ENCODE measurements at places on chromosomes 7 and 10.

- no peak for DNase-seq
These were observed 274.3 kb downstream of the ZMYND11 start for GRCh38 chr10:409408-410040.

- DNase-seq = no peak
These were observed 54.0 kb downstream of the PAPSS2 start for GRCh38 chr10:87713707-87714106.

DNA sequence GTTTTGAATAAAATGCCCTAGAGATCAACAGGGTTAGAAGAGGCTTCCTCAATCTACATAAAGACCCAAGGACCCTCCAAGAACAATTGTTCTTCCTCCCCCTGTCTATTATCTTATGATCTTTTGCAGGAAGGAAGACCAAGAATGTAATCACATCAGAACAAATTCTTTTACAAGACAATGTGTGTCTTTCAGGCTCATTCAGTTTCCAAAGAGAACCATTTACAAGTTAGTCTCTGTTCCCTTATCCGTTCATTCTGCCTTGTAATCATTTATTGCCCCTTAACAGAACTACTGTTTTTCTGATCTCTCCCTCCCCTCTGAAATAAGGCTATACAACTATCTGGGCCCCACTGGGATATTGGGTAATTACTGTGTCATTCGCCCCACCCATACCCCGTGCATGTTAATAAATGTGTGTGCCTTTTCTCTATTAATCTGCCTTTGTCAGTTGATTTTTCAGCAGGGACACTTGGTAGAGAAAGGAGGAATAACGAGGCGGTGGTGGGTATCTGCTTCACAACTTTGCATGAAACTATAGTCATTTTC lies 5.7 kb upstream of the MKRN1 start:
- DNase-seq = no peak

DNA sequence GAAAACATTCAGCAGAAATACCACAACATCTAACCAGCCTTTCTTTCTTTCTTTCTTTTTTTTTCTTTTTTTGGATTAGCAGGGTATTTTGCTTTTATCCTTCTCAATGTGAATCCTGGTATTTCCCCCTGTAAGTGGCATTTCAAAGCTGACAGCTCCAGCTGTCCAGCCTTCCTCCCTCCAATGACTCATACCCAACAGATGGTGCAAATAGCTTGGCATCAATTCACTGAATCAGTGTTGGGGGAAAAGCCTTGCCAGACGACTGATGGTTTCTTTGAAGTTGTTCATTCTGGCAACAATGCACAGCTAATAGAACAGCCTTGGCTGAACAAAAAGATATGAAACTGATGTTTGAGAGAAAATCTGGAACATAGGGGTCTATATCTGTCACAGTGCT lies 316.8 kb upstream of the STEAP1 start:
- no peak for DNase-seq

DNA sequence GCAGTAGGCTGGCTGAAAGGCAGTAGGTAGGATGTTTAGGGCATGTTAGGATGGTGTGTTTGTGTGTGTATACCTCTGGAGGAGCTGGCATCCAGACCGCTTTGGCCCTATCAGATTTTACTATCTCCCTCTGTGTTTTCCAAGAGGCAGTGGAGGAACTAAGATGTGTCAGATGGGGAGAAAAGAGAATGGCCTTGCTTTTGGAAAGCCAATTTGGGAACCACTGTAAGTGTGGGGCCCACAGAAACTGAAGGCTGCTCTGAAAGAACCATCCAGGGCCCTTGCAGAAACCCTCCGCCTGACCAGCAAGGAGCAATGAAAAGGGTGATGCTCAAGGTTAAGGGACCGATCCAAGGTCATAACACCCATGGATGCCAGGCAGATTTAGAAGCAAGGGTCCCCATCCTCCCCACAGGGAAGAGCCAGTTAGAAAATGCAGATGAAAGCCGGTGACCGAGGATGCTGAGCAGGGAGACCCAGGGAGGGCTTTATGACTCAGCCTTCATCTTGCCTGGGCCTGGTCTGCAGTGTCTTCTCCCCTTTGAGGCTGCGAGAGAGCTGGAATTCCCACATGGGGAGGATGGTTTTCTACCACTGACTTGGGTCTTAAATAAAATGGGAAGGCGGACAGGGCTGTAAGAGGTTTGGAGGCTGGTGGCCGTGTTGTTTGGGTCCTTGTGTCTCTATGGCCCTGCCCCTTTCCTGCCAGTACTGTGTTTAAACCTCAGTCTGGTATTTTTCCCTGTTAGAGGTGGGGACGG lies 275.8 kb downstream of the LRMDA start:
- no peak for DNase-seq

GRCh38 chr10:95501203-95502094 lies 59.7 kb downstream of the SORBS1 start:
- DNase-seq = no peak

DNA sequence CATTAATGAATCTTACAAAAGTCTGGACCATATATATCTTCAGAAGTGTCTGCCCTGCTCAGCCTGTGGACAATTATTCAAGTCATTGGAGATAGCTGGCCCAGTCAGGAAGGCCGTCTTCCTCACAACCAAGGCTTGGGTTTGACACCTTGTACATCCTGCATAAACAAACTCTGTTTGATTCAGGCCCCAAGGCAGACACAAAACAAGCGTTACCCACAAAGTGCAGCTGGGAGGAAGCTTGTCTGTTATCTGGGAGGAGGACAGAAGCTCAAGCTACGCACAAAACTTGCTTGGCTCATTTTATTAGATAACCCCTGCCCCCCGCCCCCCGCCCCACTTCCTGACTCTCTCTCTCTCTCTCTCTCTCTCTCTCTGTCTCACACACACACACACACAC lies 166.9 kb upstream of the WDR11 start:
- no peak for DNase-seq

DNA sequence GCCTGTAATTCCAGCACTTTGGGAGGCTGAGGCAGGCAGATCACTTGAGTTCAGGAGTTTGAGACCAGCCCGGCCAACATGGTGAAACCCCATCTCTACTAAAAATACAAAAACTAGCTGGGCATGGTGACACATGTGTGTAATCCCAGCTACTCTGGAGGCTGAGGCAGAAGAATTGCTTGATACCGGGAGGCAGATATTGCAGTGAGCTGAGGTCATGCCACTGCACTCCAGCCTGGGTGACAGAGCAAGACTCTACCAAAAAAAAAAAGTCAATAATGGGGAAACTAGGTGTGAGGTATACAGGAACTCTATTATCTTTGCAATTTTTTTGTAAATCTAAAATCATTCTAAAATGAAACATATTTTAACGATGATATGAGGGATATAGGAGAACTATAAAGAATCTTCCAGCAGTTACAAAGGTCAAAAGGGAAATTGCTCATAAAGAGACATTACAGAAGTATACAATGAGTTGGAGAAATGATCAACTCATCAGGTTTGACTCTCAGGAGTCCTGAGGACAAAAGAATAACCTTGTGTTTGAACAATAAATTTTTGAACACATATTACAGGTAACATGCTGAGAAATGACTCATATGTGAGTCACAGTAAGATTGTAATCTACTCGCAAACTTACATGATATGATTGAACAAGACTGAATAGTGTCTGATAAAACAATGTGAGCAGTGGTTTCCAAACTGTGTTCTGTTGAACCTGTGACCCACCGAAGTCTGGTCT lies 272.6 kb downstream of the FGFR2 start:
- no peak for DNase-seq

GRCh38 chr10:132497063-132497680 lies 40.4 kb upstream of the INPP5A start:
- DNase-seq = no peak

- no peak for DNase-seq
These were observed 52.5 kb upstream of the SH2B2 start for GRCh38 chr7:102234131-102234530.

- no peak for DNase-seq
These were observed 266.0 kb downstream of the MAD1L1 start for GRCh38 chr7:1966631-1967200.

- no peak for DNase-seq
These were observed 6.2 kb upstream of the MACC1 start for GRCh38 chr7:20223356-20223755.

GRCh38 chr10:12710594-12711349 lies 290.7 kb downstream of the CCDC3 start:
- peak; percentile 27 for DNase-seq

DNA sequence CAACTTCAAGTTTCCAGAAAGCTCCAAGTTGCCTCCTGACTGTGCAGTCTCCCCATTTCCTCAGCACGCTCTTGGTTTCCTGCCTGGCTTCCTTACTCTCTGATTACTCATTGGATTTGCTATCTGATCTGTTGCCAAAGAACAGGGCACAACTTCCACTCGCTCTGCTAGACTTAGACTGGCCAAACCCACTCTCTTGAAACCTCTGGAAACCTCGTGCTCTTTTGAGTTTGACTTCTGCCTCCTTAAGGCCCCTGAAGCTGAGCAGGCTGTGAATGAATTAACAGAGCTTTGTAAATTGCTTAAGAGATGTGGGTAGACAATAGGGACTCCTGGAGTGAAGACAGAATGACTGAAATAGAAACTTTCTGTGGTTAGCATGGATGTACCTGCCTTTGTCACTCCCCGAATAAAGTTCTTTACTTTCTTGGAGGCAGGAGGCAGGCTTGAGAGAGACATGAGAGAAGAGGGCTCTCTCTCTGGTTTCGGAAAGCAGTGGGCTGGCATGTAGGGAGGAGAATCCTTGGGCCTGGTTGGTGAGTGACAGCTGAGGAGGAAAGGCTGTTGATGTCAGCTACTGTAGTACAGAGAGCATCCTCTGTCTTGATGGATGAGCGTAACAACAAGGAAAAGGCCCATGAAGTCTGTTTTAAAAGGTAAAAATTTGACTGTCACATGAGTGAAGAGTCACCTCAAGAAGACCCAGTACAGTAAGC lies 70.8 kb downstream of the CHN2 start:
- no peak for DNase-seq

DNA sequence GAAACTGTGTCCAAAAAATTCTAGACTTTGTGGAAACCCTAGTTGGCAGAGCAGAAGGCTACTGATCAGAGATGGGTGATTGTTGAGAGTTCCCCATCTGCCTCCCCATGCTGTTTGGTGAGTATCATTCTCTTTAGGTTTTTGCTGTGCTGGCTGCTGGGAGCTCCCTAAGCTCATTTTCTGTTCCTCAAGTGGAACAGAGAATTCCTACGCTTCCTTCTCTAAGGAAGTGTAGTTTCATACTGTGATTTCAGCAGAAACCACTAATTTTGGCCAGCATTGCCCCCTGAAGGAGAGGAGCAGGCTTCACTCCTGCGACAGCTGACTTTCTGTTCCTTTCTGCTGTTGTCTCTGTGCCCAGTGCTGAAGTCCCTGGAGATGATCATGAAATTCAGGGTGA lies 355.3 kb upstream of the NPVF start:
- DNase-seq = no peak

- no peak for DNase-seq
These were observed 76.8 kb downstream of the MKI67 start for GRCh38 chr10:128049226-128050120.

- DNase-seq = no peak
These were observed 7.6 kb upstream of the ERVW-1 start for GRCh38 chr7:92485267-92485892.

- no peak for DNase-seq
These were observed 34.8 kb downstream of the LUC7L2 start for GRCh38 chr7:139394540-139394939.

- no peak for DNase-seq
These were observed 153.5 kb upstream of the PDE1C start for GRCh38 chr7:32223721-32224120.

GRCh38 chr10:12025591-12025990 lies 17.0 kb downstream of the UPF2 start:
- DNase-seq = no peak

- DNase-seq = no peak
These were observed 925.1 kb upstream of the CELF2 start for GRCh38 chr10:10092581-10092980.

- DNase-seq = no peak
These were observed 146.5 kb downstream of the ARID5B start for GRCh38 chr10:62047960-62048383.

DNA sequence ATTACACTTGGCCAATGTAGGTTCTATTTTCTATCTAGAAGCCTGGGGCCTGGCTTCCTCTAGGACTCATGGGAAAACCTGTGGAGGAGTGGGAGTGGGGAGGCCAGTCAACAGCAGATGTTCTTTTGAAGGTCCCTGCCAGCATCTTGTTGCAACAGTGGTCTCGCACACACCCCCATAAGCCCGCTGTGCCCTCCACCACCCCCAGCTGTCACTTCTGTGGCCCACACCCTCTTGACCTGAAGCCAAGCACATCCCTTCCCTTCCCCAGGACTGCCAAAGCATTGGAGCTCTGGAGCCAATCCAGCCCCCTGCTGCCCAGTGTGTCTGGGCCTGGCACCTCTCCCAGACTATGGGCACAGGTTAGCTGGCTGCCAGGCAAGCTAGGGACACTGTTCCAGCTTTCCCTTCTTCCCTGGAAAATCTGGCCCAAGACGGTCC lies 1.9 kb upstream of the STX1A start:
- DNase-seq = no peak

DNA sequence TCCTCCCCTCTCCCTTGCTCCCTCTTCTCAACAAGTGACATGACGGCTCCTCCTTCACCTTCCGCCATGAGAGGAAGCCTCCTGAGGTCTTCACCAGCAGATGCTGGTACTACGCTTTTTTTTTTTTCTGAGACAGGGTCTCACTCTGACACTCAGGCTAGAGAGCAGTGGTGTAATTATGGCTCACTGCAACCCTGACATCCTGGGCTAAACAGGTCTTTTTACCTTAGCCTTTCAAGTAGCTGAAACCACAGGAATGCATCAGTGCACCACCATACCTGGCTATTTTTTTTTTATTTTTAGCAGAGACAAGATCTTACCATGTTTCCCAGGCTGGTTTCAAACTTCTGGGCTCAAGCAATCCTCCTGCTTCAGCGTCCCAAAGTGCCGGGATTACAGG lies 43.6 kb downstream of the MDH2 start:
- DNase-seq = no peak

GRCh38 chr10:20995123-20995987 lies 98.2 kb upstream of the NEBL start:
- no peak for DNase-seq

GRCh38 chr10:113895018-113895417 lies 40.6 kb downstream of the NHLRC2 start:
- DNase-seq = no peak

- DNase-seq = no peak
These were observed 12.1 kb upstream of the TRUB1 start for GRCh38 chr10:114925587-114926586.

DNA sequence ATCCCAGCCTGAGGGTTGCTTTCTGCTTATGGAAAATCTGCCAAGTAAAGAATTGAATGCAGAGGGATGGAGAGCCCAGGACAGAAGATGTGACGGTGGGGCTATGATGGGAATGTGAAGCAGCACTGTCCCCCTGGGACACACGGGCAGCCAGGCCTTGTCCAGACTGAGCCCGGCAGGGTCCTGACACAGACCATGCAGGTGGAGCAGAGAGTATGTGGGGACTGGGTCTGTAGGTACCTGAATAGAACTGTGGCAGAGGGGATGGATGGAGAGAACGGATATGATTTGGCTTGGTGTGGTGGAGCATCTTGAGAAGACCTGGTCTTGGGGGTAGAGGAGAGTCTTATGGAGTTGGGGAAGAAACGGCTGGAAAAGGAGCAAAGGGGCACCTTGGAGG lies 732 bp upstream of the LRRC18 start:
- no peak for DNase-seq
